ENCODE measurements at places on chromosomes 2 and 18. TPM values are rescaled to one million over a fixed set of nuclear protein-coding genes. Genes with fewer than 3 reads are reported as not detected.
A peak's percentile ranks its signal among the peaks of the same experiment; 100 is the strongest.

DNA sequence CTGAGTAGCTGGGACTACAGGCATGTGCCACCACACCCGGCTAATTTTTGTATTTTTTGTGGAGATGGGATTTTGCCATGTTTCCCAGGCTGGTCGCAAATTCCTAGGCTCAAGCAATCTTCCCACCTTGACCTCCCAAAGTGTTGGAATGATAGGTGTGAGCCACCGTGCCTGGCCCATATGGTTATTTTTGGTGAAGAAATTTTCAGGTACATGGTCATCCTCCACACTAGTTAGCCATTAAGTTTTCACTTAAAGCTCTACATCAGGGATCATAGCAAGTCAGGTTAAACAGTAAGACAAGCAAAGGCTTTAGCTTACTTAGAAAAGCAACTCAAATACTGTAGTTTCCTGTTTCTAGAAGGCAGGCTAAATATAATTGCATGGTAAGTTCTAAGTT, 104.3 kb upstream of the GRB14 start:
- no peak for DNase-seq

GRCh38 chr2:144890828-144891227, 370.9 kb upstream of the ZEB2 start:
- DNase-seq, result peak; percentile 44

GRCh38 chr2:197891897-197892442, 87.6 kb downstream of the PLCL1 start:
- DNase-seq, result no peak

PFN4 gene
- not detected for total RNA-seq

All from HT1080 (cell line).